ENCODE measurements at places on chromosomes 6 and 20.

DNA sequence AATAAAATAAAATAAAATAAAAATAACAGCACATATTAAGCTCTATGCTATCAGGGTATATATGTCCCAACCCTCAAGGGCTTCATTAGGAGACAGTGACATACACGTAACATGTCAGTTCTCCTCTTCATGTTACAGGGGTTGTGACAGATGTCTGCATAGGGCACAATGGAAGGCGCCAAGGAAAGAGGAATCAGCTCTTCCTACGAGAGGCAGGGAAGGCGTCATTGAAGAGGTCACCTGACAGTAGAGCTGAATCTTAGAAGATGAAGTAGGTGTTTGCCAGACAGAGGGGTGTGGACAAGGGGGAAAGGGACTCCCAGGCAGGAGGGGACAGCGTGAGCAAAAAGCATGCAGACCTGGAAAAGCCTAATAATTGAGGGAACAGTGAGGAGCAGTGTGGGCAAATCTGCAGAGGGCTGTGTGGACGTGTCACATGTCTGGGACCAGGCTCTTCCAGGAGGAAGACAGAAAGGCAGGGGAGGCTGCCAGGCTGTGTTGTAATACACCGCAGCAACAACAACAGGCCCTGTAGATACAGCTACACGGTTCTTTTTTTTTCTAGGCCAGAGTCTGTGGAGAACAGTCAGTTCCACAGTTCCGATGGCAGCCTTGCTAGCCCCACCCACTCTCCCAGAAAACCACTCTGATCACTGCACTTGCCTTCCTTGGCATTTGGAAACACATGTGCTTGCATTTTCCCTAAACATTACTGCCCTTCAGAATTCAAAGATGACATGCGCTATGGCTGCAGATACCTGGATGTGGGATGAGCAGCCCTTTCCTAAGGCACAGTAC lies 2.5 kb upstream of the FKBP5 start:
- DNase-seq = no peak

DNA sequence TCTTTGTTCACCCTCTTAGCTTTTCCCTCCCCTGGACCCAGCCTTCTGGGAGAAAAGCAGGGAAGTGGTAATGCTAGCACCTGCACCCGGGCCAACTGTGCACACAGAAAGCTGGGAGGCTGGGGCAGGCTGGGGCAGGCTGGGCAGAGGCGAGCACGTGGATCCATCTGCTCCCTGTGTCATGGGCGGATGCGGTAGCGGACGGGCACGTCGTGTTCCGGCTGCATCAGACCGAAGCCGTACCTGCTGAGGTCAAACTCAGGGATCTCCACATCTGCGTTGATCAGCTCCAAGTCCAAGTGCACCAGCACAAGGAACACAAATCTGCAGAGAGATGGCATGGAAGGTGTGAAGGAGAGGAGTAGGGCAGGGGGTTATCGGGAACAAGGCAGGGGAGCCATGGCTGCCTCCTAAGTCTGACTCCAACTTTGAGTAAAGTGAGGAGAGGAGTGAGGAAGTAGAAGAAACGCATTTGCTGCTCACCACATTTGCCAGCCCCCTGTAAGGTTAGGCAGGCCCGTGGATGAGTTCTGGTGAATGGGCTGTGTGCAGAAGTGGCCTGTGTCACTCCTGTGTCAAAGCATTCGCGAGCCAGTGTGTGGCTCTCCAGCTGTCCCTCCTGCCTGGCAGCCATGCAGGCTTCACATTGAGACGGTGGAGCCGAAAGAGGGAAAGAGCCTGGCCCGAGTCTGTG lies 25.4 kb upstream of the KCNB1 start:
- DNase-seq = no peak

- no peak for DNase-seq
Measured at GRCh38 chr6:156767603-156768467, 9.3 kb upstream of the ARID1B start.

- DNase-seq = no peak
Measured at GRCh38 chr6:147805155-147805554, 296.7 kb downstream of the SAMD5 start.

GRCh38 chr20:49146442-49147225 lies 41.5 kb downstream of the STAU1 start:
- no peak for DNase-seq

GRCh38 chr20:33291830-33292355 lies 8.9 kb downstream of the BPIFB1 start:
- DNase-seq = peak; percentile 51

DNA sequence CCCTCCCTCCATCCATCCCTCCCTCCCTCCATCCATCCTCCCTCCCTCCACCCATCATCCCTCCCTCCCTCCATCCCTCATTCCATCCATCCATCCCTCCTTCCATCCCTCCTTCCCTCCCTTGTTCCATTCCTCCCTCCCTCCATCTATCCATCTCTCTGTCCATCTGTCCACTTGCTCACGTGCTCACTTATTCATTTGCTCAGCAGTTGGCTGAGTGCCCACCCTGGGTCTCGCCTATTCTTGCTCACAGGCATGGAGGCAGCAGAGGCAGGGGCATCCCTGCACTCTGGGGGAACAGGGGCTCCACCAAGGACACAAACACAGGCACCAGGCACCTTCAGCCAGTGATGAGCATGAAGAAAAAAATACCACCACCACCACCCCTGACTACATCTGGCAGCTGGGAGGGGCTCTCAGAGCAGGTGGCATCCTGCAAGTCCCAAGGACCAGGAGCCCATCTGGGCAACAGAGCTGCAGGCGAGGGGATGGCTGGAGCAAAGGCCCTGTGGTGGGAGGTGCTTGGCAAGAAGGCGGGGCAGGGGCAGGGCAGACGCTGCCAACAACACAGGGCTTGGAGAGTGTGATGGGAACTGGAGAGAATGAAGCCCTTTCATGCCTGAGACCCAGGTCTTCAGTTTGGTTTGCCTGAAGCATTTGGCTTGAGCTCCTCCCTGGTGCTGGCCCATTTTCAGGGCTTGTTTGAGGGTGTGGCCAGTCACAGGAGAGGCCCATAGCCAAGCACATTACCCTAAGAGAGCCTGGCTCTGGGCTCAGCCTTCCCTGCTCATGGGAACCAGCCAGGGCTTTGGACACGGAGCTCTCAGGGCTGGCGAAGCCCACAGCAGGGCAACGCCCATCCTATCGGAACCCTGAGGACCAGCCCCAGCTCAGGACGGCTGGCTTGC lies 40.2 kb upstream of the MRGBP start:
- DNase-seq = no peak

DNA sequence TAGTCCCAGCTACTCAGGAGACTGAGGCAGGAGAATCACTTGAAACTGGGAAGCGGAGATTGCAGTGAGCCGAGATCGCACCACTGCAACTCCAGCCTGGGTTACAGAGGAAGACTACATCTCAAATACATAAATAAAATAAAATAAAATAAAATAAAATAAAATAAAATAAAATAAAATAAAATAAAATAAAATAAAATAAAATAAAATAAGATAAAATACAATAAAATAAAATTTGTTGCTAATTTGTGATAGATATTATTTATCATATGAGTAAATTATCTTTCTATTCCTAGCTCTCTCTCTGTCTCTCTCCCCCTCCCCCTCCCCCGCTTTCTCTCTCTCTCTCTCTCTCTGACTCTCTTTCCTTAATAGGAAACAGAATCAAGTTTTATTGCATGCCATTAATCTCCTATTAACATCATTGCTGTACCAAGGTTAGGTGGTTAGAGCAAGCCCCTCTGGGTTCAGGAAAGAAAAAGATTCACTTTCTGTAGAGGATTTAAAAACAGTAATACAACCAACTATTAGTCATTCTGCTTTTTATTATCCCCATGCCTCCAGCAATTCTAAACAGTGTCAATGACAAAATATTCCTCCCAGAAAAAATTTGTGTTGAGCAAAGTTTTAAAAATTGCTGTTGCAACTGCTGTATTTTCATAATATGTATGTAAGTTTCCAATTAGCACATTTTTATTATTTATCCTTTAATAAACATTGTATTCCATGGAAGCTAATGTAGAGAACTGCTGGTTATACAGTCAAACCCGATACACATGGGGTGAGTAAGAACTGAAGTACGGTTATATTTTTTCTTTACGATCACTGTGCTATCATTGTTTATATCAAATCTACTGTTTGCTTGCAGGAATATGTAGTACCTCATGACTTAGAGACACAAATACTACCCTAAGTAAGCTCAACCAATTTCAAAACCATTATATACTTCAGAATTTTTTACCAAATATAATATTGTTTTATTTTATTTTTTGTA lies 22.1 kb downstream of the BMP5 start:
- no peak for DNase-seq

DNA sequence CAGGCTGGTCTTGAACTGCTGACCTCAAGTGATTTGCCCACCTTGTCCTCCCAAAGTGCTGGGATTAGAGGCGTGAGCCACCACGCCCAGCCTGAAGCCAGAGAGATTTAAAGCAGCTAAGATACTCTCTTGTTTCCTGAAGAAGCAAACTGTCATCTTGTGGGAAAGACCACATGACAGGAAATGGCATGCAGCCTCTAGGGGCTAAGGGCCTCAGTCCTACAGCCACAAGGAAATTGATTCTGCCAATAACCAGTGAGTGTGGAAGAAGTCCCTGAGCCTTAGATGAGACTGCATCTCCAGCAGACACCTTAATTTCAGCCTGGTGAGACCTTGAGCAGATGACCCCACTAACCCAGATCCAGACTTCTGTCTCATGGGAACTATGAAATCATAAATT lies 40.9 kb downstream of the KIZ start:
- no peak for DNase-seq

DNA sequence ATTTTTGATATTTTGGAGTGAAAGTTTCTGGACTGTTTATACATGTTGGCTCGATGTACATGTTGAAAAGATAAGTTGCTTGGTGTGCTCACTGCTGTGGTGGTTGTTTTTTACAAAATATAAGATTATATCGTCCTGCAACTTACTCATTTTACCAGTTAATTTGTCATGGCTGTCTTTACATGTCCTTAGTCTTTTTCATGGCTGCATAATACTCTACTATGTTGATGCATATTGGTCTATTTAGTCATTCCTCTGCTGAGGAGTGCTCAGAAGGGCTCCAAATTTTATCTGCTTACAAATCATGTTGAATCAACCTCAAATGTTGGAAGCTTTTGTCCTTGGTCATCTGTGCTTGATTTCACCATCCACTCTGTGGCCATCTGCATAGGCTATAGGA lies 164.6 kb downstream of the BCKDHB start:
- DNase-seq = no peak

DNA sequence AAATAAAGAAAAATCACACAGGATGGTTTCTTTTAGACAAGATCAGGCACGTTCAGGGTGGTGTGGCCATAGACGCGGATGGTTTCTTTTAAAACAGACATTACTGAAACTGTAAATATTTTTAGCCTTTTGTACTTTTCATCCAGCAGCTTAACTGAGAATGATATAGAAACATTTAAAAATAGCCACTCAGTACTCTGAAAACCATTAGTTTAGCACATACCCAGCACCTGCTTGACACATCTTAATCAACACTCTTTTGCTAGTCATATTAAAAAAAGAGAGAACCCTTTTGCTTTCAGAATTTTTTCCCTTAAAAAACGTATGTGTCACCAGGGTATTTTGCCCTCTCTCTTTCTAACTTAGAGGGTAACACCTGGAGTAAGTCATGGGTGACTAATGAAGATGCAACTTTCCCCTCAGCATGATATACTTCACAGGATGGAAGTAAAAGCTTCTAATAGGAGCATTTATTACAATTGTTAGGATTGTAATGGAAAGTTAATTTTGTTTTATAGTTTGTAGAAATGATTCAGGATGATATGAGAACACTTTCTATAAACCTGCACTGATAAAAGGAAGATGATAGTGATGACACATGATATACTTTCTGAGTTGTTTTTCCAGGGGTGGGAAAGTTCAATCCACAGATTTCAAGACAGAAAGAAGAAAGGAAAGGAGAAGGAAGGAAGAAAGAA lies 45.2 kb downstream of the BACH2 start:
- no peak for DNase-seq

DNA sequence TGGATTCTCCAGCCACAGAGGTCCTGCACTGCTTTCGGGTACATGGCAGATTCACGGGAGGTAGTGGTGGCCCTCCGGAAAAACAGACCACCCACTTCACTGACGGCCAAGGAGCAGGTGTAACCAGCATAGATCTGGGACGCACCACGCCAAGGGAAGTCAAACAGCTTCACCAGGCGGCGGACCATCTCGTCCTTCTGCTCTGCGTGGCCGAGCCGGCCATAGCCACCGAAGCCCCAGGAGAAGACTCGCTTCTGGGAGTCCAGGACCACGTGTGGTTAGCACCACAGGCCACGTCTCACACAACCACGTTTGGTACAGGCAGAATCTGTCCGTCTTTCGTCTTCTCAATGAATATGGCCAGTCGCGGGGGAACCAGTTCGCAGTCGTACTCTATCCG lies 184.8 kb upstream of the COL21A1 start:
- DNase-seq = no peak

GRCh38 chr6:75130784-75131183 lies 75.1 kb downstream of the COL12A1 start:
- DNase-seq = no peak

- DNase-seq = no peak
Measured at GRCh38 chr6:136066005-136066404, 184.1 kb downstream of the MTFR2 start.

- no peak for DNase-seq
Measured at GRCh38 chr6:17962436-17963031, 24.9 kb downstream of the KIF13A start.

GRCh38 chr6:146546443-146547043 lies 2.9 kb downstream of the RAB32 start:
- DNase-seq = no peak

DNA sequence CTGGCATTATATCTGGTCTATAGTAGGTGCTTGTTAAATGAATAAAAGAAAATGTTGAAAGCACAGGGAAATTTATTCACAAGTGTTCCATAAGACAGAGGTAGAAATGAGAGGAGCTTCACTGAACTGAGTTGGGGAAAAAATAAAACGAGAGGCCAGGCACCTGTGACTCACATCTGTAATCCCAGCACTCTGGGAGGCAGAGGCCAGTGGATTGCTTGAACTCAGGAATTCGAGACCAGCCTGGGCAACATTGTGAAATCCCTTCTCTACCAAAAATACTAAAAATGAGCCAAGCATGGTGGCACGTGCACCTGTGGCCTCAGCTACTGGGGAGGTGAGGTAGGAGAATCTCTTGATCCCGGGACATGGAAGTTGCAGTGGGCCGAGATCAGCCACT lies 28.1 kb upstream of the IBTK start:
- DNase-seq = no peak

- DNase-seq = no peak
Measured at GRCh38 chr6:89917801-89918366, 23.6 kb downstream of the GJA10 start.

DNA sequence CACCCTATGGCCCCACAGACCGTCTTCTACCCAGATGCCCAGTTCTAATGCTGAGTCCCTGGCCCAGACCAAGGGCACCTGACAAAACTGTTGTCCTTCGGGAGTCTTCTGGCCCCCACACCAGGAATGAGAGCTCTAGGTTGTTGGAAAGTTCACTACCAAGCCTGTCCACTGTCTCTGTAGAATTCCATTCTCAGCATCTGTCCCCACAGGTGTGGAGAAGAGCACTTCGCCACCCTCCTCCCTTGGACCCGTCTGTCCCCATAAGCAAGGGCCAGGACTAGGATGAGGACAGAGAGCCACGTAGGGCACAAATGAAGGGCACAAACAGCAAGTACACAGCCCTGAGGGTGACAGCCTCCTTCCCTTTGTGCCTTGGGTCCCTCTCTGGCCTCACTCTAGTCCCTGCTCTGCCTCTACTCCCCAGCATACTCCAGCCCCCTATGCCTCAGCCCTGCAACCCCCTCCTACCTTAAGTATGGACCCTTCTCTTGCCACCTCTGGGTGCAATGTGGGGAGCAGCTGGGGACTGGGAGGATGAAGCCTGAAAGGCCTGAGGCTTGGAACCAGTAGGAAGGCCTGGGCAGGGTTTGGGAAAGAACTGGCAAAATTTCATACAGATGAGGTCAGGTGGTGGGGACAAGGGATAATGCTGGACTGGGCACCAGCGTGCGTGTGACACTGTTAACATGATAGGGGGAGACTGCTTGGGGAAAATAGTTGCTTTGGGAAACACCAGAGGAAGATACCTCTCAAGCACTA lies 4.3 kb downstream of the LZTS3 start:
- no peak for DNase-seq
